RWPE2 (cell line): ENCODE measurements at places on chromosomes 12 and 14.
A peak's percentile ranks its signal among the peaks of the same experiment; 100 is the strongest.

DNA sequence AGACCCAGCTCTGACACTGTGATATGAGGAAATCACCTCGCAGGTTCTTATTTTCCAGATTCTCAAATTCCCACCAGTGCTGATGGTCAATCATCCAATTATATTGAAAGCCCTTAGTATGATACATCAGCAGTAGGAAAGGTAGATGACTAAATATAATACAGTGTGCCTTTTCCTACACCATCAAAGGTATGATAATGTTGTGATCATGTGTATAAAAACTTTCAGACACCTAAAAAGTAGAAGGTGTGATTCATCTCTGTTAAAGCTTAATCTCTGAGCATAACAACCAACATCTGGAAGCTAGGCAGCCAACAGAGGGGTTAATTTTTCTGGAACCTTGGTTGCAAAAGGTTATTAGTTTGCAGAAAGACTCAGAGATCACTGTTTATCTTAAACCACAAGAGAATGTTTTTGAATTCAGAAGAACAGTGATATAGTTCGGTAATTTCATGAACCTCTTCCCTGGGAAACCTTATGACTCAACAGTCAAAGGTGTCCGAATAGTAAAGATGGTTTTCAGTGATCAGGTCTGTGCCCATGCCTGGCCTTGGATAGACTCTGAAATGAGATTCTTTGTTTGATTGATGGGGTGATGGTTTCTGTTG, 122.5 kb downstream of the ETV6 start:
- no peaks in the 10 kb centered on the region for H3K36me3 ChIP-seq
- no peak overlapping the region for H3K27ac ChIP-seq
- no peak for DNase-seq
- H3K4me3 ChIP-seq = no peak overlapping the region
- H3K4me1 ChIP-seq = no peaks in the 10 kb centered on the region

DNA sequence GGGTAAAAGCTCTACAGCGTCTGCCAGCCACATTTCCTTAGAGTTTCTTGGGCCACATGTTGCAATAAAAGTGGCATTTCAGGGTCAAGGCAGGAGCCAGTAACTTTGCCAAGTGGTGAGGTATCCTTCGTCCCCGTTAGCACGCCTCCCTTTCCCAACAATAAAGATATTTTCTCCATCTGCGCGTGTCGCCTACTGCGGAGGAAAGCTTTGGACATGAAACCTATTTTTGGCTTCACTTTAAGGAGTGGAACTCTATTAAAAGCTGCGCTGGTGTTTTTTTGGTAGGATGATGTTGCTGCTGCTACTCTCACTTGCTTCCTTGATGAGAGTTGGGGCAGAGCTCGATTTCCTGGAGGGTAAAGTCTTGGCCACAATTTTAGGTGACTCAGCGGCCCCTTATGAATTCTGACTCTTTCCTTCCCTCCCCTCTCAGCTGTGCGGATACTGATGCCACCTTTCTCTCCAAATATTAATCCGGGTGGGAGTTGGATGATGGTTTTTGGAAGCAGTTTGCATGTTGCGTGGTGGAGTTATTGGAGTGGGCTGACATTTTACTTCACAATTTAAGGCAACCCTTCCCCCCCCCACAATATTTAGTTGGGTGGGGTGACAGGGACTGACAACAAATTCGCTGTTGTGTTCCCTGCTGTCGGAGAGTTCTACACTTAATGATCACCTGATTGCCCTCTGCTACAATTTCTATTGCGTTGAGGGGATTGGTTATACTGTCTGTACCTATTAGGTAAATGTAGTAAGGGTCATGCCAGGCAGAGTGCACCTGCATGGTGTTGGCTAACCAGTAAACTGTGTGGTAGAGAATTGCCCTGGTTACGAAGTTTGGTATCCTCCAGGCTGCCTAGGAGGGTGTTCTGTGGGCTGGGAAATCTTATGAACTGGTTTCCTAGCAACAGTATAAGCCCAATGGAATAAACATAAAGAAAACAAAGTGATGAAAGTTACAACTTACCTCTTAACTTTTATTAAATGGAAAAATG, 1.1 kb downstream of the CCDC91 start:
- peak overlapping the region; percentile 80 for H3K27ac ChIP-seq
- no peaks in the 10 kb centered on the region for H3K4me1 ChIP-seq
- H3K4me3 ChIP-seq = peak overlapping the region; percentile 56
- no peaks in the 10 kb centered on the region for H3K36me3 ChIP-seq
- no peak for DNase-seq
- no peaks in the 10 kb centered on the region for H3K27me3 ChIP-seq

GRCh38 chr14:63343878-63344277, 25.1 kb upstream of the GPHB5 start:
- DNase-seq = no peak
- H3K4me3 ChIP-seq = no peak overlapping the region
- no peak overlapping the region for H3K27ac ChIP-seq
- H3K36me3 ChIP-seq = no peaks in the 10 kb centered on the region
- H3K27me3 ChIP-seq = no peaks in the 10 kb centered on the region

- H3K4me3 ChIP-seq = no peak overlapping the region
- H3K27ac ChIP-seq = peak overlapping the region; percentile 84
- no peaks in the 10 kb centered on the region for H3K27me3 ChIP-seq
- peaks cover 39% of the 10 kb centered on the region for H3K4me1 ChIP-seq
These were observed 915.8 kb downstream of the VRK1 start for GRCh38 chr14:97713023-97713422.

- H3K27ac ChIP-seq = no peak overlapping the region
- no peaks in the 10 kb centered on the region for H3K27me3 ChIP-seq
- H3K4me3 ChIP-seq = no peak overlapping the region
- no peaks in the 10 kb centered on the region for H3K4me1 ChIP-seq
These were observed 147.2 kb downstream of the DACT1 start for GRCh38 chr14:58784931-58785330.

DNA sequence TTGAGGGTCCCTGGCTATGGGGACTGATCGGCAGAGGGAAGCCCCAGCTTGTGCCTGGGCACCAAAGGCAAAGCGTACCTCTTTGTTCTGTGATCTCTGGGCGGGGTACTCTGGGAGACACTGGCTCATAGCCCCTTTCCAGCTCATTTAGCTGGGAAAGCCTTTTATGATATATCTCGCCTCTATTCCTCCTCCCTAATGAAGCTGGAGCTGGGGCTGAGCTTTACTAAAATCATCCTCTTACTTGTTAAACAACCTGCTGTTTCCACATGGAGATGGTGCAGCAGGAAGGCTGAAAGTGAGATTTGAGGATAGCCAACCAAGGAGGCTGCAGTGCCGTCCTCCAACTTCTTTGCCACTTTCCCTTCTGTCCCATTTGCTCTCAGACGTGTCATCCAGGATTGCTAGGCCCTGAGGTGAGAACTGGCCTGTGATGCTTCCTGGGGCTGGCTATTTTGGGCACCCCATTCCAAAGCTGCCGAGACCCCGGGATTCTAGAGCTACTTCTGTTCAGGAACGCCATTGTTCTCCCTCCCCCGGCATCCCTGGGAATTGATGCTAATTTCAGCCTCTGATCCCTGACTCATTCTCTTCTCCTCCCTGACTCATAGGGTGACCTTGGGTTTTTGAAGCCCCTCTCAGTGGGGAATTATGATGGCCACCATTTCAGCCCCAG, 16.0 kb downstream of the PDE1B start:
- no peak overlapping the region for H3K4me3 ChIP-seq
- H3K4me1 ChIP-seq = no peaks in the 10 kb centered on the region
- H3K27me3 ChIP-seq = peaks cover 4% of the 10 kb centered on the region
- no peak for DNase-seq

GRCh38 chr14:58821421-58821820, 183.7 kb downstream of the DACT1 start:
- no peak overlapping the region for H3K27ac ChIP-seq
- no peaks in the 10 kb centered on the region for H3K27me3 ChIP-seq
- H3K4me3 ChIP-seq = no peak overlapping the region
- H3K36me3 ChIP-seq = no peaks in the 10 kb centered on the region
- no peaks in the 10 kb centered on the region for H3K4me1 ChIP-seq

- no peaks in the 10 kb centered on the region for H3K4me1 ChIP-seq
- H3K27ac ChIP-seq = no peak overlapping the region
- no peaks in the 10 kb centered on the region for H3K27me3 ChIP-seq
- no peak overlapping the region for H3K4me3 ChIP-seq
These were observed 261.2 kb downstream of the ACSS3 start for GRCh38 chr12:81339071-81339470.

GRCh38 chr14:98130691-98131090, 1141.3 kb downstream of the BCL11B start:
- H3K36me3 ChIP-seq = no peaks in the 10 kb centered on the region
- no peaks in the 10 kb centered on the region for H3K27me3 ChIP-seq
- no peak overlapping the region for H3K27ac ChIP-seq
- H3K4me3 ChIP-seq = no peak overlapping the region
- DNase-seq = no peak
